Stimulated activated CD8-positive, alpha-beta memory T cell treated with anti-CD3 and anti-CD28 coated beads, Interleukin-2, amount 100 ng/mL, for 48 hours (primary cell): ENCODE measurements at places on chromosomes 3 and 15.

DNA sequence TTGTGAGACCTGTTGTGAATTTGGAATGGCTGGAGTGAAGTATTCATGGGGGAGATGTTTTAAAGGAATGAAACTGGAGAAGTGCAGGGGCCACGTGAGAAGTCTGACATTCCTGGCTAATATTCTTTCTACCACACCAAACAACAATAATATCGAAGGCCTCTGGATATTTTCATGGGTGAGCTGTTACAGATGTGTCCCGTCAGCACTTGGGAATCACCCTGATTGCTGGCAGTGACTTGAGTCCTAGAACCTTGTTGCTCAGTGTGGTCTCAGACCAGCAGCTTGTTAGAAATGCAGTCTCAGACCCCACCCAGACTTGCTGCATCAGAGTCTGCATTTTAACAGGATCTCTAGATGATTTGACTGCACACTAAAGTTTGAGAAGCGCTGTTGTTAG is 113.8 kb downstream of the ITPR1 start:
- DNase-seq = no peak

DNA sequence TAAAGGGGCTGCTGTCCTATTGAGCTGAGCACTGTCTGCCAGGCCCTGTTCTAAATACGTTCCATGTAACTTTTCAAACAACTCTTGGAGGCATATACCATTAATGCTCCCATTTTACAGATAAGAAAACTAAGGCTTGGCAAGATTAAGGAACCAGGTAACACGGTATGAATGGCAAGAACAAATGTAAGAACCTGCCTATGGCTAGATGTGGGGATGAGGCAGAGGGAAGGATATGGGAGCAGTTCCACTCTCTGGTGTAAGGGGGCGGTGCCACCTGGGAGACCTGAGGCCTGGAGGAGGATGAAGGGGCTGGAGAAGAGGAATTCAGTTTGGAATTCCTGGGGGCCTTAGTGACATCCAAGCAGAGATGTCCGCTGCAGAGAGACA is 3.8 kb upstream of the LMAN1L start:
- DNase-seq = no peak

DNA sequence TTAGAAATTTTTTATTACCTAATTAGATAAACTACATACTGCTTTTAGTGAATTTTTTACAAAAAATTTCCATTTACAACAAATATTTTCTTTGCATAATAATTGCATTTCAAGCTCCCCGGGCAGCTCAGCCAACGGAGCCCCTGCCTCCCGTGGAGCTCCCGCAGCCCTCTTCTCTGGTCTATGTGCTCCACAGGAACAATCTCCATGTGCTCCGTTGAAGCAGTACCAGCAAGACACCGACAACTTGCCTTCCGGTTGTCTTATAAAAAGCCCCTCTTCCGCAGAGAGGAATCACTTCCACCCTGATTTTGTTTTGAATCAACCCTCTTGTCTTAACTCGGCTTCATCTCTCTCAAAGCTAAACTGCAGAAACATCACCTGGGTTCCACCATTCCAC is 46.9 kb upstream of the CHD2 start:
- no peak for DNase-seq

GRCh38 chr15:25171111-25171811 is 216.5 kb downstream of the SNRPN start:
- no peak for DNase-seq

- DNase-seq = no peak
Observed at GRCh38 chr15:73518876-73519733, 76.1 kb downstream of the REC114 start.

DNA sequence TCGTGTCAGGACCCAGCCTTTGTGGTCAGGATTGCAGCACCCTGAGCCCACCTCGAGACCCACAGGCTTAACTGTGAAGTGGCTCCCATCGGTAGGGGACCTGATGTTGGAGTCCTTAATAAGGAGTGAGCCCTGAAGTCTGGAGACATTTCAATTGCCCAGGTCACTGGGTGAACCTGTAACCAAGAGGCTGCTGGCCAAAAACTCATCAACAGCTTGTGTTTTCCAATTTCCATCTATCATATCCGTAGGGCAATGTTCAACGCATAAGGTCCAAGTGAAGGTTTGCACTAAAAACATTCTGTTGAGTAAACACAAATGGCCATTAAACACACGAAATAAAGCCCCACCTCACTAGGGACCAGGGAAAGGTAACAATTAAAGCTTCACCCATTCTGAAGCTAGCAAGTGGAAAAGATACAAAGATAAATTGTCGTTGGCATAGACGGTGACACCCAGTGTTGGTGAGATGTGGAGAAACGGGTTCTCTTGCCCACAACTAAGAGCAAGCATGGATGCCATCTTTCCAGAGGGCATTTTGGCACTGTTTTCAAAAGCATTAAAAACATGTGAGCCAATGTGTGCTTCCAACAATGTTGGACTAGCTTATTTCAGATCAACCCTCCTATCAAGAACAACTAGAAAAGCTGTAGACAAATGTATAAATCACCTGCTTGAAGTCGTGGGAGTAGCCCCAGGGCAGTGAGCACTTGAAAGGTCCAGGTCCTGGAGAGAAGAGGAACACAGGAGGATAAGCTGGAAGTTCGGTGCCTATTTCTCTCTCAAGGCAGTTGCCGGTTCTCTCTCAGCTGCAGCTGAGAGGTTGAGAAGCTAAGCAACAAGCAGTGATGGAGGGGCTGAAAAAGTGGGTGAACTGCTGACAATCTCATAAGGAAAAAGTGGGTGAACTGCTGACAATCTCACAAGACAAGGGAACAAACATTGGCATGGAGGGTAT is 56.3 kb upstream of the PCSK6 start:
- DNase-seq = no peak

- no peak for DNase-seq
Observed at GRCh38 chr3:104149154-104149553, 1217.6 kb upstream of the ALCAM start.

DNA sequence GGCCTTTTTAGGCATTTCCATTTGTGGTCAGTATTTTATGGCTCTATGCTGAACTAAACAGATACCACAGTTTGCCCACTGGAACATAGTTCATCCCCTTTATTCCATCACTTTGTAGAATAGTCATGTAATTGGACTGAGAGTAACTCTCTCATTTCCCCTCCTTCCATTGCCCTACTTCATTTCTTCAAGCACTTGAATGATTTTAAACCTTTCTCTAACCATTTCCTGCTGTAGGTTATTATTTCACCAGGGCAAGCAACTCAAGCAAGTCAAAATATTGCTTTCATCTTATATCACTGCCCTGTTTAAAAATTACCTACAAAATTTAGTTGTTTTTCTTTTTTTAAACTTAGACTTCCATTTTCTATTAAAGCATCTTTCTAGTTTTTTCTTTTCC is 177.0 kb downstream of the RAP2B start:
- DNase-seq = no peak

DNA sequence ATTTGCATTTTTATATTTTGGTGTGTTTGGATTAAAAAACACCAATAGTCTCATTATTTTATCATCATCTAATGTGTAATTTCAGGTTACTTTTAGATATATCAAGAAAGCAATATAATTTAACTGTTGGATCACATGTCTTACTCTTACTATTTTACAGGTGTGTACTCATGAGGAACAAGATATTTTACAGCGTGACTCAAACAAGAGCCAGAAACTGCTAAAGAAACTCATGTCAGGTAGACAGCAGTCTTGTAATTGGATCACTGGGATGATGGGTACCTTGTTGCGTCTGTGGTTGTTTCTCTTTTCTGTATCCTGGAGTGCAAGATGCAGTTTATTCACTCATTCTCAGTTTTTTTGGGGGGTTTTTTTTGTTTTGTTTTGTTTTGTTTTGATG is 12.9 kb downstream of the TRIP4 start:
- no peak for DNase-seq

DNA sequence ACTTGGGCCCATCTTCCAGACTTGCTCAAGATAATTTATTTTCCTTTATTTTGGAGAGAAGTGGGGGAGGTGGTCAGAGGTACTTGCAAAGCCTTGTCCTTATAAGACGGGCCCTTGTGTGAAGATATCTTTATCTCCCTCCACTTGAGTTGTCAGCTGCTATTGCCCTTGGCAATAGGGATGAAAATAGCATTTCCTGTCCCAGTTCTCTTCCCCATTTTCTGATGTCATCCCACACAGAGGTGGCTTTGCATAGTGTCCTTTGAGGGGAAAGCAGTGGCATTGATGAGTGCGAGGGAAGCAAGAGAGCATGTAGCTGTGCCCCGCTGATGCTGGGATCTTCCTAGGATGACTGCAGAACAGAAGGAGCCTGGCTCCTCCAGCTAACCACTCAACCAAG is 41.9 kb upstream of the TUBGCP5 start:
- no peak for DNase-seq

DNA sequence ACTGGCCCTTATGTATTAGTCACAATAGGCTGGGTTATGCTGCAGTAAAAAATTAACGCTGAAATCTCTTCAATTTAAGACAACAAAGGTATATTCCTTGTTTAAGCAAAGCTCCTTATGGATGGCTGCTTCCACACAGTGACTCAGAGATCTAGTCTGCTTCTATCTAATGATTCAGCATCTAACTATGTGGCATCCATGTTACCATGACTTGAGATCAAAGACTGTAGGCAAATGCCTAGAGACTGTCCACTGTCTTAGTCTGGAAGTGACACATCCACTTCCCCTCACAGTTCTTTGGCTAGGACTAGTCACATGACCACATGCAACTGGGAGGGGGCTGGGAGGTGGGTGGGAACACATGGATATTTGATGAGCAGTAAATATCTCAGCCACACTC is 61.3 kb upstream of the PSMD6 start:
- no peak for DNase-seq

DNA sequence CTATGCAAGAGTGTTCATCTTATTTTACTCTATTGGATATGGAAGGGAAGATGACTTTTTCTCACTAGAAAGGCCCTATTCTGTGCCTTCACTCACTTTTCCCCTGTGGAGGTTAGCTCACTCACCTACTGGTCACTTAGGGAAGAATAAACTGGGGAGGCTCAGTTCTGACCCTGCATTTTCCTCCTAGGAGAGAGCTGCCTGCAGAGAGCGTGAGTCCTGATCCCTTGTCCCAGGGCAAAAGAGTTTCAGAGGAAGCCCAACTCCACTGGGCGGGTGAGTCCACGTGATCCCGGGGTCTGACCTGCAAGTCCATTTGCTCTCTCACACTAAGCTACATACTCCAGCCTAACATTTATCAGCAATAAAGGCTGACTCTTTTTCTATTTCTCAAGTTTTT is 8.4 kb downstream of the MORC1 start:
- no peak for DNase-seq

DNA sequence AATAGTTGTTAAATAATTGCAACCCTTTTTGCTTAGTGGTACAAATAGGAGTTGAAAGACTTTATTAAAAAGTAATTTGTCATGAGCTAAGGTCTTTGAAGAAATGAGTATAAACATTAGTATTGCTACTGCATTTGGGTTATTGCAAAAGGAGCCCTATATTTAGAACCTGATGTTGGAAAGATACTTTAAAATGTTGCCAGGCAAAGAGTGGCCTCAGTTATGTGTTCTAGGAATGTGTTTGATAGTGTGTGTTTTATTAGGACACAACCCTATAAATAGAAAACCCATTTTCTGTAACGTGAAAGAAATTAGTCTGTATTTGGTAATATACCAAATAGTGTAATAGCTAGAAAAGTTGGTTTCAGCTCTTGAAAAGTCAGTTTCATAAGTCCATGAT is 10.7 kb downstream of the VPS8 start:
- no peak for DNase-seq

- DNase-seq = no peak
Observed at GRCh38 chr15:31953478-31953877, 76.8 kb upstream of the CHRNA7 start.

DNA sequence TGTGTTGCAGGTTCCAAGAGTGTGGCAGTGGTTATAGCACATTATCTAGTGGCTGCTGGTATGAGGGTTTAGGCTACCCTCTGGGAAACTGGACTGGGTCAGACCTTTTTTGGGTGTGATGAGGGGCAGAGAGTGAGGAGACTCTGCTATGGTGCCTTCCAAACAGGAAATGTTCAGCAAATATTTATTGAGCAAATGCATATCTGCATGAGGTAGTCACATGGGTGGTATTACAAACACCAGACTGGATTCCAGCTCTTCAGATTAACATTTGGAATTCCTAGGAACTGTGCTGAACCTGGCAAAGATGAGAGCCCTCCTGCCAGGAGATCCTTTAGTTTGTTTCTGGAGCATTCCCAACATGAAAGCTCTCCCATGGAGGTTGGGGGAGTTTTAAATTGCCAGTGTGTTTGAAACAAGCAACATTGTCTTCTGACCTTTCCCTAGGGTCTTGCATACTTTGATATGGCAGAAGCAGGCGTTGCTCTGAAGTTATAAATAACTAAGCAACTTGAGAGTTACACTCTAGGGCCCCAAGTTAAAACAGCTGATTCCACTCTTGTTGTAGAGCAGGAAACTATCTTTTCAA is 341.2 kb upstream of the C2CD4B start:
- no peak for DNase-seq

- DNase-seq = no peak
Observed at GRCh38 chr3:147881933-147882332, 472.8 kb downstream of the ZIC1 start.

GRCh38 chr3:57793737-57794187 is 37.7 kb downstream of the SLMAP start:
- DNase-seq = no peak

GRCh38 chr3:193148688-193149473 is 92.1 kb upstream of the PLAAT1 start:
- no peak for DNase-seq

DNA sequence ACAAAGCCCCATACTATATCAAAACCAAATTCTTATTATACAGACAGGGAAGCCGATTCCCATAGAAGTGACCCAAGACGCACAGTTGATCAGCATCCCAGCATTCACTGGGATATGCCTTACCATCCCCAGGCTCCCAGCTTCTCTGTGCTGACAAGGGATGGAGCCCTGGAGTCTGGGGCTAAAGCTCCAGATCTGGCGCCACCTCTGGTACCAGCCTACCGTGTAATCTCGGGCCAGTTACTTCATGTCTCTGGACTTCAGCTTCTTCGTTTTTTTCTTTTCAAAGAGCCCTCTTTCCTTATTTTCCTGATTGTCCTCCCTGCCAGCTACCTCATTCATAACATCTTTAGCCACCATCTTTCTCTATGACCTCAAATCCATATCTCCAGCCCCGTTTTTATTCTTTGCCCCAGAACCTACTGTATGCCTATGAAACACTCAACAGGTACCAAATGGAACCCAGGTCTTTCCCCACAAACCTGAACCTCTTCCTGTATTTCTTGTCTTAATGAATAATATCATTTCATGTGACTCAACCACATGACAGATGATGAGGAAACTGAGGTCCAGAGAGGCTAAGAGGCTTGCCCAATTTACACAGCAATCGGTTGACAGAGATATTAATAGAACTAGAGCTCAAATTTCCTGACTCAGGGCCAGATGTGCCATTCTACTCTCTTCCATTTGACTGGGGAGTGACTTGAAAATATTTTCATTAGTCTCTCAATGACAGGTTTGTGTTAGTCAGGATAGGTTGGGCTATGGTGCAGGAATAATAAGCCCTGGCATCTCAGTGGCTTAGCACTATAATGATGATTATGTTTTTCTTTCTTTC is 85.4 kb upstream of the TLE3 start:
- no peak for DNase-seq
